T-helper 17 cell (primary cell): ENCODE measurements at places on chromosomes 6 and 20.

GRCh38 chr6:124917769-124918168, 44.5 kb upstream of the RNF217 start:
- no peak for DNase-seq

DNA sequence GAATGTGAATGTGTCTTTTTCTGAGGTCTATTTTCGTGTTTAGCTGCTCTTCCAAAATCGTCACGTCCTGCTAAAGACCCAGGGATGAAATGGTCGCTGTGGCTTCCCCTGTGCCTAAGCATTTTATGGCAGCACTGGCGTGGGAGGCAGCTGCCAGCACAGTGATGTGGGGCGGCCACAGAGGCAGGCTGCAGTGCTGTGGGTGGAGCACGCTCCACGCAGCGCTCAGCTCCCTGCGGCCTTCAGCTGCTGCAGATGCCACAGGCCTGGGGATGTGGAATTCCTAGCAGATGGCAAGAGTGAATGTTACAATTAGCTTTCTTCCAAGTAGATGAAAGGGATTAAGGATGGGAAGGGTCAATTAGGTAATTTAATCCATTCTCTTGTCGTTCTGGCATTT, 242.6 kb downstream of the SMOC2 start:
- no peak for DNase-seq

DNA sequence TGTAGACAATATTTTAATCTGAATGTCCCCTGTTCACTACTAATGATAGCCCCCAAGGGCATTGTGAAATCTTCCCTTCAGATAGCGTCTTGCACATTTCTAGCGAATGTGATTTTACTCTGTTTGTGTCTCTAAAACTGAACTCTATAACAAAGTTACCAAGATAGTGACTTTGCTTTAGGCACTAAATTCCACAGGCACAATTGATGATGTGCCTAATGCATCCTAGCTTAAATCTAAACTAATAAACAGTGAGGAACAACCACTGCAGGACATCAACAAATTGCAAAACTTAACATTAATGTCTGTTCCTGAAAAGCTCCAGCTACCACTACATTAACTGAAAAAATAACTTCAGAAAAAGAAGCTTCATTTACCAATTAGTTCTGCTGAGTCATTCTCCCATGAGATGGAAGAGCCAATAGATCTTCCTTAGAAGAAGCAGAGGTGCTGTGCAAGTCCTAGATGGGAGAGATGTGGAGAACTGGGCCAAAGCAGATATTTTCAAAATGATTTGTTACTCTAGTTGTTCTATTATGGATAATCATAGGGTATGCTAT, 1065.0 kb downstream of the EPHA7 start:
- DNase-seq: no peak

DNA sequence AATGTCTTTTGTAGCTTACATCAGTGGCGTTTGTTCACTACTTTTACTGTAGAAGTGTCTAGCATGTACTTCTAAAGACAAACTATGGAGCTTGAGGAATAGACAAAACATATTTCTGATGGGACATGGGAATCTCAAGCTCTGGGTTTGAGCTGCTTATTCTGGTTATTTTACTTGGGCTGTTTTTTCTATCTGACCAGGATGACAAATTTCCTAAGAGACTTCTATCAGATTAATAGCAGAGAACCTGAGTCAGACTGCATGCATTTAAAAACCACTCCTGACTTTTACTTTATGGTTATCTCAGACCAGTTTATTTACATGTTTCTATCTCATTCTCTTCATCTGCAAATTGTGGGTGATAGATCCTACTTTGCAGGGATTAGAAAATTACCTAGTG, 1282.3 kb upstream of the GJE1 start:
- no peak for DNase-seq

GRCh38 chr20:60085551-60086132, 127.4 kb downstream of the CDH26 start:
- no peak for DNase-seq

DNA sequence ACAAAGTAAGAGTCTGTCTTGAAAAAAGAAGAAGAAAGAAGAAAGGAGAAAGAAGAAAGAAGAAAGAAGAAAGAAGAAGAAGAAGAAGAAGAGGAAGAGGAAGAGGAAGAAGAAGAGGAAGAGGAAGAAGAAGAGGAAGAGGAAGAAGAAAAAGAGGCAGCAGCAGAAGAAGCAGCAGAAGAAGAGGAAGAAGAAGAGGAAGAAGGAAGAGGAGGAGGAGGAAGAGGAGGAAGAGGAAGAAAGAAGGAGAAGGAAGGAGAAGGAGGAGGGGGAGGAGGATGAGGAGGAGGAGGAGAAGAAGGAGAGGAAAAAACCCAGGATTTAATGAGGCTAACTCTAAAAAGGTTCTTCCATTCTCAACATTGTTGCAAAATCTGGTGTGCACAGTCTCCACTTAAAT, 95.4 kb upstream of the PDE10A start:
- no peak for DNase-seq

GRCh38 chr6:78570044-78570443, 297.3 kb upstream of the IRAK1BP1 start:
- no peak for DNase-seq

DNA sequence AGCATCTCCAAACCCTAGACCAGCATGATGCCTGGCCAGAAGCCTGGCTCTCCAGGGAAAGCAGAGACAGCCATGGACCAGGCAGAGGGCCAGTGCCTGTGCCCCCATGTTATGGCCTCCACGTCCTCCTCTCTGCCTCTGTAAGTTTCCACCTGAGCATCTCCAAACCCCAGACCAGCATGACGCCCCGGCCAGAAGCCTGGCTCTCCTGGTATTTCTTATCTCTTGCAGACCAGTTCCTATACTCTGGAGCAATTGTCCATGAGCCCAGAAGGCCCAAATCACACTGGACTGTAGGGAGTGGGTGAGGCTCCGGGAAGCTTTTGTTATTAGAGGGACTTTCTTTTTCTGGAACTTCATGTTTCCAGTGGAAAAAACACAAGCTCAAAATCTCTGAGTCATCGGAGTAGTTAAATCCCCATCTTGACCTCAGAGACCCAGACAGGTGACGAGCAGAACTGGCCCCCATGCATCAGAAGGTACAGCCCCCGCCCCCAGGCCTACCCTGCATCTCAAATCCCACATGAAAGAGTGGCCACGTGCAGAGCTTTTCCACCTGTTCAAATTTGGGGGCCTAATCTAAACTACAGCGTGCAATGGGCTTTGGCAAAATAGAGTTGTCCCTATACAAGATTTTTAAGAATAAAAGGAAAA, 110.2 kb upstream of the FOXQ1 start:
- DNase-seq: no peak

- DNase-seq: no peak
Observed at GRCh38 chr6:82738773-82739172, 326.9 kb downstream of the UBE3D start.

DNA sequence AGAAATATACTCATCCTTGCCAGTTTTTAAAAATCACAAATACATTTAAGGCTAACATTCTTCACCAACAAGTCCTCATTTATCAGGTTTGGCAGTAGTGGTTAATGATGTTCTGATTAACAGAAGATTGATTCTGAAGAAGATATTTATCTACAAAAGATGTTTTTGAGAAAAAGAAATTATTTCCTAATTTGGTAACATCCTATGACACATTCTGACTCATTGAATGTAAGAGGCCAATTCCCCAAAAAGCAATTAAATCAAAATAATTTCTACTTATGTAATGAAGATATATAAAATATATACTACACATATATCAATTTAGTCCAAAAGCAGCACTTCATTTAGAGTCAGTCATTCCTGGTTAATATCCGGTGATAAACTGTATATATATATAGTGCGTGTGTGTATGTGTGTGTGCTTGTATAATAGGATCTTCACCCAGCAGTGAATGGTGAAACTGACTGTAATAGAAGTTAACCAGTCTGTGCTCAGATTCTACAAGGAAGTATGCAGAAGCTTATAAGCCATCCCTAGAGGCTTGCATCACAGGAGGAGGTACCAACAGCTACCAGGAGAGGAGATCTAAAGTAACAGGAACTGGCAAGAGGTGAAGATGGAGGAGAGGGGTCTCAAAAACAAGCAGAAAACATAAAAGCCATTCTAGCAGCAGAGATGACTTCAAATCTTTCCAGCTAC, 82.9 kb upstream of the MARCKS start:
- DNase-seq: no peak

DNA sequence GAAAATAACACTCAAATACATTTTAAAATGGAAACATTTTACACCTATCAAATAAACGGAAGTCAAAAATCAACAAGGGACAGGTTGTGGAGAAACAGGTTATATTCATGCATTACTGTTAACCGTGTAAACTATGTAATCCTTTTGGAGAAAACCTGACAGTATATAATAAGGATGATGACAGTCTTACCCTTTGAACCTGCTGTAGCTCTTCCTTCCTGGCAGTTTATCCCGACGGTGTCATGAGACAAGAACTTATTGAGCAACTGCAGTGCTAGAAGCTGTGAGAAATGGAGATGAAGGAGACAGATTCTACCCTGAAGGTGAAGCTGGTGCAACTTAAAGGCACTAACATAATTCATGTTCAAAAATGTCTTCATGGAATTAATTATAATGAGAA, 76.7 kb downstream of the PLEKHG1 start:
- DNase-seq: no peak

- DNase-seq: no peak
Observed at GRCh38 chr6:45702849-45703739, 312.6 kb downstream of the CLIC5 start.

GRCh38 chr6:144266091-144266649, 19.0 kb upstream of the UTRN start:
- DNase-seq: no peak

- no peak for DNase-seq
Observed at GRCh38 chr20:54534101-54534500, 58.7 kb downstream of the DOK5 start.

- DNase-seq: no peak
Observed at GRCh38 chr6:88709819-88710246, 253.6 kb downstream of the RNGTT start.

DNA sequence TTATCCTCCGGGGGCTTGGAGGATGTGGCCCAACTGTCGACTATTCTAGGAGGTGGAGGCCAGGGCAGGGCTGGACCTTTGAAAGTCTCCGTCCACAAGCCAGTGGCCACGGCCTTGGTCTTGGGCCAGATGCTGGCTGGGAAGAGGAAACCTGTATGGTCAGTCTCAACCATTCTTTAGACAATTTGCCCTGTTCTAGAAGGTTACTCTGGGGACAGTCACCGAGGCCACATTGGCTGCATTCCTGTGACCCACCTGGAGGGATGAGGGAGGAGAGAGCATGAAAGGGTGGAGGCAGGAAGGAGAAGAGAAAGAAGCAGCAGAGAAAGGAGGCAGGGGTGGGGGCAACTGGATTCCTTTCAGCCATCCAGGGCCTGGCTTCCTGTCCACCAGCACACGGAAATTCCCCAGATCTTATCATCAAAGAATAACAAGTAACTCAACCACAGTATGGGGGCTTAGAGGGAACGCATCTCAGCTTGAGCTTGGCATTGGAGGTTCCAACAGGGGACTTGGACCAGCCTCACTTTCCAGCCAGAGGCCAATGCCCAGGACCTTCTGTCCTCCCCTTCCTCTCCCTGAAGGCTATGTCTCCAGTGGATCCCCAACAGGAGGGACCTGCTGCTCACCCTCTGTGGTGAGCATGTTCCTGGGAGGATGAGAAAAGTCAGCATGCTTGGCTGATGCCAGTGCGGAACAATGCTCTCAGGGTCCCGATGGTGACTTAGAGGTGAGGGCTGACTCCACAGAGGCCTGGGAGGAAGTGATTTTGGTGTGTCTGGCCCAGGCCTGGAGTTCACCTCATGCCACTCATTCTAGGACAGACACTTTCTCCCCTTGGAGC, 30.4 kb downstream of the TGM2 start:
- DNase-seq: no peak

GRCh38 chr6:45922728-45923351, 92.8 kb downstream of the CLIC5 start:
- DNase-seq: peak; percentile 16

DNA sequence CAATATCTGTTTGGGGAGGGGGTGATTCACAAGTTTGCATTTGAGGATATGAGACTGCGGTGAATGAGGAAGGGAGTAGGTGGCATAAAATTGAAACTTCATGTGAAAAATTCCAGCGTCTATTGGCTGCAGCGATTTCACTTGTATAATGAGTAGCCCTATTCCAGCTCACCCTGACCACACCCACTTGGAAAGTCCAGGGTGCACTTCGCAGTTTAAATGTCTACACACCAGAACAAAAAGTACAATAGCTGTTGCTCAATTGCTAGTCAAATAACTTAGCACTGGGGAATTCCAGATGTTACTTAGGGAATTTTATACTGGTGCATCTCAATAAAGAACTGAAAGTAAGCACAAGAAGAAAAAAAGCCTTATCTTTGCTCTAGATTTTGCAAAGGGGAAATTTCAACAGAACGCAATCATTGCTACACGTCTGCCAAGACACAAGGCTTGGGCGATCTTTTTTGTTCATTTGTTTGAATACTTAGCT, 6.3 kb downstream of the TNFAIP3 start:
- DNase-seq: peak; percentile 47

DNA sequence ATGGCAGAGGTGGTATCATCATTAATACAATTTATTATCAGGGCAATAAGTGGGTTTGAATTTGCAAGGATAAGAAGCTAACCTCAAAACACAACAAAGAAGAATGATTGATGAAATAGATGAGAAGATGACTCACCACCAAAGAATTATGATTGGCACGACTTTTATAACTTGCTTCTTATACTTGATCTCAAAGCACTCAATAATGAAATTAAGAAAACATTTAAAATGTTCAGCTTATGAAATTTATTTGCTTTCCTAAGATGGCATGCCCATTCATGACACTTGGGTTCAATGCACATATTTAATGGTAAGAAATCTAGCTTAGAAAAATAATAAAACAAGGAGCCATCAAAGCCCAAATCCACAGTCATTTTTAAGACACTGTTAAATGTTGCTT, 477.5 kb downstream of the GJA1 start:
- no peak for DNase-seq

DNA sequence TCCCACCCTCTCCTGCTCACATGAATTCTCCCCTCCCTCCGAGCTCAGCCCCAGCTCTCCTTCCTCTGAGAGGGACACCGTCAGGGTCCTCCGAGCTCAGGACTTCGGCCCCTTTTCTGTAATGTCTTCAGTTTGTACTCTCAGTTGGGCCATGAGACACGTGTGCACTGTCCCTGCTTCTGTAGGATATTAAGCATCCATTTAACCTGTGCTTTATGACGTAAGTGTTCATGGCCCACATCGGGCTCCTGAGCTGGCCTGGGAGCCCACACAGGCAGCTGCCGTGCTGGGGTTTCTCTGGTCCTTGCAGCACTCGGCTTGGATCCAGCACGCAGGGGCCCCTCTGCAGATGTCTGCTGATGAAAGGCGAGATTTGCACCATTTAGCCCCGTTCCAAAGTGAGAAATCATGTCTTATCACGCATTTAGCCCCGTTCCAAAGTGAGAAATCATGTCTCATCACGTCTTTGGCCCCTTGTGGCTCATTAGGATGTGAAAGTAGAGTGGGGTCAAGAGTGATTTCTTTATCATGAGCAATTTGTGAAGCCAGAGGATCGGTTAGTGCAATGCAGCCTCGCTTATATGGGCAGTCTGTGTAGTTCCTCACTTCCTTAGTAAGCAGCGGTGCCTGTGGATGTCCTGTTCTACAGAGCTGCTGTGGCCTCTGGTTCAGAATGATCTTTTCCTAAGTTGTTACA, 25.3 kb downstream of the DUSP22 start:
- DNase-seq: no peak
